MM.1S (cell line): ENCODE measurements at places on chromosomes 2 and 18.

GRCh38 chr2:8608411-8608954, 73.4 kb upstream of the ID2 start:
- peaks cover 27% of the 10 kb centered on the region for H3K4me1 ChIP-seq
- no peak overlapping the region for H3K4me3 ChIP-seq
- H3K27me3 ChIP-seq: no peaks in the 10 kb centered on the region
- DNase-seq: no peak
- H3K27ac ChIP-seq: no peak overlapping the region

GRCh38 chr2:236684504-236685256, 115.1 kb downstream of the ACKR3 start:
- peak overlapping the region; percentile 41 for H3K4me3 ChIP-seq
- no peaks in the 10 kb centered on the region for H3K4me1 ChIP-seq
- H3K27ac ChIP-seq: no peak overlapping the region
- peak; percentile 12 for DNase-seq

- H3K27ac ChIP-seq: no peak overlapping the region
- DNase-seq: peak; percentile 79
- H3K36me3 ChIP-seq: no peaks in the 10 kb centered on the region
- H3K27me3 ChIP-seq: no peaks in the 10 kb centered on the region
- peaks cover 16% of the 10 kb centered on the region for H3K4me1 ChIP-seq
Observed at GRCh38 chr18:23498877-23499276, 4.4 kb upstream of the RMC1 start.

GRCh38 chr2:96336873-96337272, 1.3 kb downstream of the NCAPH start:
- H3K27me3 ChIP-seq: no peaks in the 10 kb centered on the region
- peak overlapping the region; percentile 68 for H3K4me3 ChIP-seq
- DNase-seq: no peak
- H3K36me3 ChIP-seq: 0 out of 2 replicates have a peak, but pooled peaks cover 2% of the 10 kb centered on the region
- peaks cover 7% of the 10 kb centered on the region; the same call in 1 of the 2 replicates for H3K4me1 ChIP-seq
- H3K27ac ChIP-seq: no peak overlapping the region

DNA sequence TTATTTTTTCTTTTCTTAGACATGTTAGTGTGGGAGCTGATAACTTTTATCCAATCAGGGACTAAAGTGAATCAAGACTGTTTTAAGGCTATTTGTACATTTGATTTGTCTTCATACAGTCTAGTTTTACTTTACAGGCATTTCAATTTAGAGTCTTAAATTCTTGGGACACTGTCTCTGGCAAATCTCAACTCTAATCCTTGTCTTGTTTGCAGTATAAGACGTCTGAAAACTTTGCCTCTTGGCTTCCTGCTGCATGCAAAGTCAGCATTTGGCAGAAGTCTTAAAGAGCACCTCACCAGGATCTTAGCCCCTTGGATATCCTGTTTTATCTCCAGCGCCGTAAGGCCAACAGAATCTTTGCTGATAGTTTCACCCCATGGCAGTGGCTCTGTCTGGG, 30.3 kb downstream of the SPOPL start:
- H3K4me3 ChIP-seq: no peak overlapping the region
- no peaks in the 10 kb centered on the region for H3K4me1 ChIP-seq
- no peaks in the 10 kb centered on the region for H3K36me3 ChIP-seq
- no peaks in the 10 kb centered on the region for H3K27me3 ChIP-seq
- DNase-seq: no peak

GRCh38 chr18:62998443-62998842, 283.1 kb downstream of the PHLPP1 start:
- no peaks in the 10 kb centered on the region for H3K27me3 ChIP-seq
- no peak for DNase-seq
- H3K36me3 ChIP-seq: no peaks in the 10 kb centered on the region

DNA sequence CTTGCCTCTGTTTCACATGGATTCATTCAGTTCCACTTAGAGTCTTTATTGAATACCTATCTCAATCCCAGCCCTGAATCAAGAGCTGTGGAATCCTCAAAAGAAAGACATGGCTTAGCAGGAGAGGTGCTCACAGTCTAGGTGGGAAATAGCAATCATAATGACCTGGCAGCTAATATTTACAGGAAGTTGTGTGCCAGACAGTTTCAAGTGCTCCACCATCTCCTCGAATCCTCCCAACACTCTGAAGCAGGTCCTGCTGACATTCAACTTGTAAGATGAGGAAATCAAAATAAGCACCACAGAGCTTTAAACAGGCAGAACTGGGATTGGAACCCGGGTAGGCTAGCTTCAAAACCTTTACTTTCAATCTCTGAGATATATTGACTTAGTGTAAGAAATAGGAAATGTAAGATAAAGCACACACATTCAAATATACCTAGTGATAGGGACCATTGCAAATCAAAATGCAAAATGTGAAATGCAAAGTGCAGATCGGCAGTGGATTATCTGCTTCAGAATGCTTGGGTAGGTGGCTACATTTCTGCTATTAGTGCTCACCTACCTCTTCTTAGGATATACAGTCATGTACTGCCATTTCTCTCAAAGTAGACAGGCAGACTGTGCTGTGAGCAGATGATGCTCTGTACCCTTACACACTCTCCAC, 182.0 kb downstream of the PRKCE start:
- DNase-seq: no peak
- H3K27me3 ChIP-seq: no peaks in the 10 kb centered on the region
- no peaks in the 10 kb centered on the region for H3K36me3 ChIP-seq
- H3K4me1 ChIP-seq: peaks cover 41% of the 10 kb centered on the region

DNA sequence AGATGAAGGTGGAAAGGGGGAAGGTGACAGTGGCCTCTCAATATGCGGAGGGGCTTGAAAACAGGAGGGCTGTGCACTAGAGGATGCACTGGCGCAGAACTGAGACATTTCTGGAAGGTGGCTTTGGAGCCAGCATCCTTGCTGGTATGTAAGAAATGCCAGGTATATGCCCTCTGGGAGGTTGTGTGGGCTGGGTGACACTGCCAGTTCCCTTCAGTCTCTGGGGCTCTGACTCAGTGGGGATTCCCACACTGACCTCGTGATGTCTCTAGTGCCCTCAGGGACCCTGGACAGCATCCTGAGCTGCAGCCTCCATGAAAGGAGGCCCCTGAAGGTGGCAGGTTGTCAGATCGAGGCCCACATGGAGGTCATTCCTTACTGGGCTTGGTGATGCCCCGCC, 74.0 kb downstream of the AGAP1 start:
- H3K27ac ChIP-seq: no peak overlapping the region
- no peaks in the 10 kb centered on the region for H3K36me3 ChIP-seq
- no peaks in the 10 kb centered on the region for H3K27me3 ChIP-seq
- peaks cover 8% of the 10 kb centered on the region; the same call in 1 of the 2 replicates for H3K4me1 ChIP-seq

DNA sequence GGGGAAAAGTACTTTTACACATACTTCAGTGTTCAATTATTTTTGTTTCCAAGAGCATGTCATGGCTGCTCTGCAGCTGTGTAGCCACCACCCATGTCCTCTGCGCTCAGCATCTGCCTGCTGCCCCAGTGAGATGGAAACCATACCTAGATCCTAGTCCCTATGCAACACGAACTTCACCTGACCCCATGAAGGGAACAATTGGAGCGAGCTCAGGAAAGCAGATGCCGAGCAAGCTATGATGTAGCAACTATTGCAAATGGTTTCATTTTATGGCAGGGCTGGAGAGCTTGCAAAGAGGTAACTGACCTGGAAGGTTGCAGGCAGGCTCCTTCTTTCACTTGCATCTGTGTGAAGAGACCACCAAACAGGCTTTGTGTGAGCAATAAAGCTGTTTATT, 1.3 kb upstream of the CCDC141 start:
- H3K27me3 ChIP-seq: 0 out of 2 replicates have a peak, but pooled peaks cover 7% of the 10 kb centered on the region
- H3K4me3 ChIP-seq: no peak overlapping the region
- no peak overlapping the region for H3K27ac ChIP-seq

GRCh38 chr2:157837851-157838441, 38.2 kb downstream of the ACVR1 start:
- no peaks in the 10 kb centered on the region for H3K27me3 ChIP-seq
- no peak overlapping the region for H3K4me3 ChIP-seq
- no peak for DNase-seq
- H3K4me1 ChIP-seq: no peaks in the 10 kb centered on the region

- H3K4me1 ChIP-seq: peaks cover 4% of the 10 kb centered on the region
- no peak overlapping the region for H3K4me3 ChIP-seq
- no peaks in the 10 kb centered on the region for H3K27me3 ChIP-seq
- DNase-seq: no peak
Observed at GRCh38 chr2:30222636-30223360, 8.5 kb upstream of the LBH start.

- no peak overlapping the region for H3K4me3 ChIP-seq
- no peak for DNase-seq
- H3K27me3 ChIP-seq: 0 out of 2 replicates have a peak, but pooled peaks cover 5% of the 10 kb centered on the region
- H3K4me1 ChIP-seq: peaks cover 11% of the 10 kb centered on the region
- H3K27ac ChIP-seq: no peak overlapping the region
Observed at GRCh38 chr2:70771446-70771845, 3.4 kb upstream of the ADD2 start.

- H3K27ac ChIP-seq: no peak overlapping the region
- no peak overlapping the region for H3K4me3 ChIP-seq
- no peak for DNase-seq
- no peaks in the 10 kb centered on the region for H3K27me3 ChIP-seq
Observed at GRCh38 chr2:2271469-2271941, 59.6 kb downstream of the MYT1L start.

DNA sequence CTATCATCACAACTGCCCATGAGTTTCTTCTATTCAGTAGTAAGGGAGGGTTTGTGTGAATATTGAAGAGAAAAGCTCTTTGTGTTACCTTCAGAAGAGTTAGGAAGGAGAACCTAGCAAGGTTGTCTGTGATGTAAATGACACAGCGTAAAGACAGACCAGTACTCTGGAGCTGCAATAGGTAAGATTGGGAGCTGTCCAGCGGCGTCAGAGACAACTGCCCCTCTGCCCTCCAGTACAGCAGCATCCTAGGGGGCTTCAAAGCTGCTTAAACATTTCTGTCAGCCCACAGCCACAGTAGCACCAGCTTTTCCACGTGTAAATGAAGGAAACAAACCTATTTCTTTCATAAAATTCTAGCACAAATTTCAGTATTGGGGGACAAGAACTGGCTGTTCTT, 34.5 kb downstream of the NYAP2 start:
- no peak for DNase-seq
- no peak overlapping the region for H3K4me3 ChIP-seq
- no peak overlapping the region for H3K27ac ChIP-seq
- H3K27me3 ChIP-seq: no peaks in the 10 kb centered on the region
- H3K36me3 ChIP-seq: no peaks in the 10 kb centered on the region
- H3K4me1 ChIP-seq: peaks cover 13% of the 10 kb centered on the region

DNA sequence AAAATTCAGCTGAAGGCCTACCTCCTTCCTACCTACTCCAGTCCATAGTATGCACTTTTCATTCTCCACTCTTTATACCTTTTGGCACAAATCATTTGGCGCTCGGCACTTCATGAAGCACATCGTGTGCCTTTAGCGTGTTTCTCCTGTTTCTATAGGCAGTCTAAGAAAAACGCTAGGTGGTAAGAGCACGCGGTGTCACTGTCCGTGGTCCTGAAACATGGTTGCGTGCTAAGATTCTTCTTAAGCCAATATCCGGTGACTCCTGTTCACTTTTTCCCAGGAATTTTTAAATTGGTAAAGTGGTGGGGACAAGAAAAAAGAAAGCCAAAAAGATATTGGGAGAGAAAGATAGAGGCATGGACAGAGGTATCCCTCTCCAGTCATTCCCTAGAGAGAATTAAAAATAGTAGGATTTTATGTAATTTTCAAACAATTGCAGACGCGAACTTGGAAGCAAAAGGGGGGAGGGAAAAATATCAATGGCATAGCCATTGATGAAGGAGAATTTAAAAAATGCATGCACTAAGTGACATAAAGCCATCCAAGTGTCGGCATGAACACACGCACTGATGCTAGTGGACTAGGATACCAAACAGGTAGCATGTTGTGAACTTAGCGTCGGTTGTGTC, 1.4 kb upstream of the CTNNA2 start:
- no peak overlapping the region for H3K4me3 ChIP-seq
- no peak overlapping the region for H3K27ac ChIP-seq
- DNase-seq: peak; percentile 40
- H3K36me3 ChIP-seq: no peaks in the 10 kb centered on the region
- no peaks in the 10 kb centered on the region for H3K27me3 ChIP-seq
- H3K4me1 ChIP-seq: no peaks in the 10 kb centered on the region

DNA sequence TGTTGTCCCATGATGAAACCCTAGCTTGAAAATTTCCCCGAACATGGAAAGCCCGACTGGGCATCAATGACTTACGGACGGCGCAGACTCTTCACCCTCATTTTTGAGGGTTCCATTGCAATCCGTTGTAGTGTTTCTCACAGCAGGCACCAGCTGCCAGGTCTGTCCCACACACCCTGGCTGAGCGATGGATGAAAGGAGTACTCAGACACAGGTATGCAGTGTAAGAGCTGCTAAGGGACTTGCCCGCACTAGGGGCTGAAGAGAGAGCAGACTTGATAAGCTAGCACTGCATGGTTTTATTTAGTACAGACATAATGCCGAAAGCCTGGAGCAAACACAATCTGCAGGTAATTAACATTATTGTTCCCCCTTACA, 15.8 kb downstream of the DYNAP start:
- no peaks in the 10 kb centered on the region for H3K27me3 ChIP-seq
- DNase-seq: no peak
- H3K27ac ChIP-seq: no peak overlapping the region
- H3K4me3 ChIP-seq: no peak overlapping the region
- H3K36me3 ChIP-seq: no peaks in the 10 kb centered on the region

DNA sequence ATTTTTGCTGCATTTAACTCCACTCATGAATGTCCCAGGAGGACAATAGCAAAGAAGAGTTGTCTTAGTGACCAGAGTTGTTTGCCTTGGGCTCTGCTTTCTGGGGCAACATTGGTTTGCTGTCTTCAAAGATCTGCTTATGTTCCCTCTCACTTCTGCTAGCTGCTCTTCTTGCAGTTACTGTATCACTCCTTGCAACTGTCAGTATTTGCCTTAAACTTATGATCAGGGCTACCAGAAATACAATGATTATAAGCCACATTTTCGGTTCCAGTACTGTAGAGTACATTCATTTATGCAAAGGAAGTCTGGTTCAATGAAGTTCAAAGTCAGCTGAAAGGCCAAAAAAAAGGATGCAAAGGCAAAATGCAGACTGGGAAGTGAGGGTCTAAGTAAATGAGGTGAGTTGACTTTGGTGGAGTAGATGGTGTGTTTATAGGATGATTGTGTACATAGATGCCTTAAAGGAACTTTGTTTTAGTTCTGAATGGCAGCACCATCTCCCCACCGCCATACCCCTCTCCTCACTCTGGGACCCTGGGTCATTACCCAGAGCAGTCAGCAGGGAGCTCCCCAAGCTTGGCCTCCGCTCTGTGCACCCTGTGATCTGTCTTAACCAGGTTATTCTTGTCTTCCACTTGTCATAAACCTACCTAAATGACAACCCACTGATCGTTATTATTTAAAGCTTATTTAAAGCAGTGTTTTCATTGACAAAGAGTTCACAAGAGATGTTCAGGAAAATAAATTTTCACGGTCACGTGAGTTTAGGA, 236.0 kb downstream of the DOK6 start:
- H3K4me1 ChIP-seq: no peaks in the 10 kb centered on the region
- no peak for DNase-seq
- H3K27ac ChIP-seq: no peak overlapping the region
- no peak overlapping the region for H3K4me3 ChIP-seq
- H3K36me3 ChIP-seq: no peaks in the 10 kb centered on the region
- no peaks in the 10 kb centered on the region for H3K27me3 ChIP-seq
